Cardiac fibroblast (primary cell): ENCODE measurements at places on chromosomes 4 and X.

DNA sequence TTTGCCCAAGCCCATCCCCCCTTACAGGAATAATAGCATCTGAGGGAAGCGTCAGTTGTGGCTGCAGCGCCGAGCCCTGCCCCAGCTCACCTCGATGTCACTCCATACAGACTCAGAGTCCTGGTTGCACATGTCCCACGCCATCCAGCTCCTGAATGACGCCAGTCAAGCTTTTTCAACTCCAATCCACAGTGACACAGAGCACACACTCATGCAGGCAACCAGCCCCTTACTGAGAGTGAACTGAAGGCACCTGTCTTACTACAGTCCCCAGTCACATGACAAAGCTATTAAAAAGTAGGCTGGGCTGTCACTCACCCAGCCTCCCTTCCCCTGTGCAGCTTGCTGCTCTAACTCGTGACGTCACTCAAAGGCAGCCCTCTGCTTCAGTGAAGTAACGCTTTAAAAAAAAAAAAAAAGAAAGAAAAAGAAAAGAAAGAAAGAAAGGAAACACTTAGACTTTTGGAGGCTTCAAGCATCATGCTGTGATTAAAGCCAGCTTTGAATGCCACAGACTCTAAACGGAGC lies at the start of gene PPARGC1A:
PPARGC1A (minus strand) TSS at position 234 of the 528 bp plus-strand sequence; CDS start at position 144, 90 bp downstream.
- peak; percentile 19 for DNase-seq

DNA sequence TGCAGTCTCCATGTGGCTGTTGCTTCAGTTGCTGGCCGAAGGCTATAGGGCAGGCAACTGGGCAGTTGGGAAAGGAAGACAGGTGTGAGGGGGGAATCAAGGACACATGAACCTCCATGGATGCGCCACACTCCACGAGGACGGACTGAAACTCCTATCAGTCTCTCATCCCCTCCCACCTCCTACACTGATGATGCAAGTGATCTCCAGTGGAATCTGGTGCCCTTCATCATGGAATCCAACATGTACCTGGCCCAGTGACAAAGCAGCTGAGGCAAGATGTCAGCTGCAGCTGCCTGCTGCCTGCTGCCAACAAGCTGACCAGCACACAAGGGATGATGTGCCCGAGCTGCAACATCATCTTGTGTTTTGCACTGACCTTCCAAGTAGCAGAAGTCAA lies 26.0 kb upstream of the MGST2 start:
- DNase-seq = no peak

DNA sequence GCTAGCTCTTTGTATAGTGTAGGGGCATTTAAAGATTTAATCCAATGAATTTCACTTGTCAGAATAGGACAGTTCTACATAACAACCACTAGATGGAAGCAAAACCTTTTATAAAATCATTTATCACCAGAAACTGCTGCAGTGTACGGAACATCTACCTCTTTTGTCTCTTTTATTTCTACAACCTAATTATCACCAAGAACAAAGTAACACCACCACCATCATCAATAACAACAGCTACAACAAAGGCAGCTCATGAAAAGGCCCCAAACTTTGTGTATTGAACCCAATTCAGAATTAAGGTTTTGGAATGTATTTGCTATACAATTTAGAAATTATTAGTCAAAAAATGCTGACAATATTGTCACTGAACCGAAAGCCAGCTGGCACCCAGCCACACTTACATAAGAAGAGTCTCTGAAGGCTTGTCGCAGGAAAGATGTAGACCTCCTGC lies 260.9 kb upstream of the RPS6KA3 start:
- DNase-seq = peak; percentile 41

- DNase-seq = peak; percentile 80
Observed at GRCh38 chr4:121594796-121595526, 101.8 kb downstream of the ANXA5 start.

GRCh38 chr4:90219822-90220221 lies 92.6 kb downstream of the CCSER1 start:
- no peak for DNase-seq

DNA sequence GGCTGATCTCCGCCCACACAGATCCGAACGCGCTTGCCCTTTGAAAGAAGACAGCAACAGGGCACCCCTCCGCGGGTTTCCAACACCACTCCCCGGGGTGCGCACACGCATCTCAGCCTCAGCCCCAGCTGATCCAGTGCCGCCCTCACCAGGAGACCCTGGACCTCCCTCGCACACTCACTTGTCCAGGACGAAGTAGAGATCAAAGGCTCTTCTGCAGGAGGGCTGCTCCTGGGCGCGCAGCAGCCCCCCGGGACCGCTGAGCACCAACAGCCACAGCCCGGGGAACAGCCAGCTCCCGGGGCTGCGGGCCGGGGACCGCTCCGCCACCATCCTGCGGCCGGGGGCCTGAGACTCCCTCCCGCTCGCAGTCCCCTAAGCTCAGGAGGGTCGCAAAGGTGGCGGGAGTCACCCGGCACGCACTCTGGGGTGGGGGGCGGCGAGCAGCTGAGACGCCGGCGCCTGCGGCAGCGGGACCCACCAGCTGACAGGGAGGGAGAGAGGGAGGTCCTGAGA lies 743 bp downstream of the ANTXR2 start:
- peak; percentile 38 for DNase-seq

DNA sequence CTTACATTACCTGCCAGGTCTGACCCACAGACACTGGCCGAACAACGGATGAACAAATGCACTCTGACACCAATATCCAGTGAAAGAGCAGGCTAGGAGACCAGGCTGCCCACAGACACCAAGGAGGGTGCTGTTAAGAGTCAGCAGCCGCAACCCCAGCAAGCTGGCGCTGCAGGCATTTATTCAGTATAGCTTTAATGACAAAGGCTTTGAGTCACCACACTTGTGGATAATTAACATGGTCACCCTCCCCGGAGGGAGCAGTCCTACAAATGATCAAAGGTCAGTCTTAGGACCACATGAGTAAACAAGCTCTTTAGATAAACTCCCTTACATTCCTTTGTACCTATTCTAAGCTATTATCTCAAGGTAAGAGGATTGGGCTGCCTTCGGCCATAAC lies 368.5 kb upstream of the GRID2 start:
- DNase-seq = no peak

- no peak for DNase-seq
Observed at GRCh38 chr4:120544838-120545237, 377.7 kb downstream of the PRDM5 start.

- no peak for DNase-seq
Observed at GRCh38 chrX:152044383-152044782, 69.9 kb upstream of the GABRE start.

DNA sequence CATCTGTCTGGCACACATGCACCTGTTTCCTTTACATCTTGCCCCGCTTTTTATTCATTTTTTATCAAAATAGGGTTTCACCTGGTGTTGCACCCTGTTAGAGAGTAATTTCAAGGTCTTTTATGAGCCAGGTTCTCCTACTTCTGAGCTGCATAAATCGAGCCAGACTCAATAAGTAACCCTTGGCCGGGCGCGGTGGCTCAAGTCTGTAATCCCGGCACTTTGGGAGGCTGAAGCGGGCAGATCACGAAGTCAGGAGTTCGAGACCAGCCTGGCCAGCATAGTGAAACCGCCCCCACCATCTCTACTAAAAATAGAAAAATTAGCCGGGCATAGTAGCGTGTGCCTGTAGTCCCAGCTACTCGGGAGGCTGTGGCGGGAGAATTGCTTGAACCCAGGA lies 1.0 kb upstream of the PPP2R3B start:
- no peak for DNase-seq

DNA sequence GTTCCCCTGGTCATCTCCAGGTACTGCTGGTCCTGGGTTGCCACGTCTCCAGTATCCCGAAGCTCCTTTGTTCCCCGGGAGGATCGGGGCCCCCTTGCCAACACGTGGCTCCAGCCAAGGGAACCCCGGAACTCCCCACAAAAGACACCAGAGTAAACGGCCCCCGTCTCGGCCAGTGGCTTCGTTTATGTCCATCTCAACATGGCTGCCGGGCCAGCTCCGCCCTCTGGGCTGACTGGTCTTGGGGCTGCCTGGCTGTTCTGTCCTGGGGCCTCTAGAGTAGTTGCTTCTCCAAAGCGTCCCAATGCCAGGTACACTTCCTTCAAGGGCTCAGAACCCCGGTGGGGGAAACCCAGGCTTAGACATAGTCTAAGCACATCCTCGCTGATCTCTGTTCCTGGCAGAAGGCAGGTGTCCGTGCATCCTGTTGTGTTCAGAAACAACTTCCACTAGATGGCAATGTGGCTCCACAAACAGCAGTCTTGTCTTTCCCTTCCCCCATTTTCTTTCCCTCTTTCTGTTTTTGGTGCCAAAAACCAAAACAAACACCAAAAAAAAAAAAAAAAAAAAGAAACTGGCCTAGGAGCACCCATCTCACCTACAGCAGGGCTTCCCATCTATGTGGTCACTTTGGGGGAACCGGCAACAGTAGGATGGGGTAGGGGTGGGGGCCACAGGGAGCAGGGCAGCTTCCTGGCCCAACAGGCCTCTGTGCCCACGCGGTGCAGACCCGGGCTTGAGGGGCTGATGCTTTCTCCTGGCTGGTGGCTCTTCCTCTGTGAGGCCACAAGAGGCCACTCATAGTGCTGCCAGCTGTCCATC lies 35.3 kb downstream of the NBDY start:
- peak; percentile 84 for DNase-seq

- DNase-seq = no peak
Observed at GRCh38 chrX:123834116-123834515, 25.7 kb upstream of the XIAP start.

DNA sequence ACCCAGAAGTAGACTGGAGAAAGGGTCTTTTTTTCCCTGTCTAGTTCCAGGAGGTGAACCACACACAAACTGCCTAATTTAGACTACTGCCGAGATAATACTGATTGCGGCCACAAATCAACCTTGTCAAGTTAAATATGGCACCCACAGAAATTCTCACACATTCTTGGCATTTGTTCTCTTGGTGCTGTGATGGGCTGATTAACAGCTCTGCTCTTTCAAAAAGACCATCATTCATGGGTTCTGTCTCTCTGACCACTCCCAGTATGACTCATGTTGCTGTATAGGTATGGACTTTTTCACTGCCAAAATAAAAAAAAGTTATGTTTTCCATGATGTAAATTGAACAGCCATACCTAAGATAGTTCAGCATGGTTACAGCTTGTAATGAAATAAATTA lies 1003.5 kb upstream of the LCORL start:
- DNase-seq = no peak

DNA sequence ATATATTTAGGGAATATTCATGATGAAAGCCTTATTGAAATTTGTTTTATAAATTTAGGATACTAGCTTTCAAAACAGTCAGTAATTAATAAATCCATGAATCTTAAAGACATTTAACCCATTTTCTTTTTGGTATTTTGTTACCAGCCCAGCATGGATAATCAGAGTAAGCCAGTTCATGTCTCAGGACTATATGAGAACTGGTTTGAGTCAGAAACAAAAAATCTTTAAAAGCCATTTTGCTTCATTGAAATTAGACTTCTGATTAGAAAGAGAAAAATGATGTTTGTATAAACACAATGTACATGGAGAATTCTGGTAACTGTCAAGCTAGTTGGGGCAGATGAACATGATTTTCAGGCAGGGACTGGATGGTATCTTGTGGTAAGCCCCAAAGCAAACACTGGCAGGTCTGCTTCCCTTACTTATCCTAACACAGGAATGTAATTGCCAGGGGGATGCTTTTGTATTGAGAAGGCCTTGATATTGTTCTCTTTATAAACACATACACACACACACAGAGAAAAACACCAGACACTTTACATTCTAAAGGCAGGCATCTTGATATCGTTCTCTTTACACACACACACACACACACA lies 9.4 kb downstream of the ARHGAP10 start:
- peak; percentile 42 for DNase-seq
